ENCODE measurements at places on chromosomes 4 and X.

DNA sequence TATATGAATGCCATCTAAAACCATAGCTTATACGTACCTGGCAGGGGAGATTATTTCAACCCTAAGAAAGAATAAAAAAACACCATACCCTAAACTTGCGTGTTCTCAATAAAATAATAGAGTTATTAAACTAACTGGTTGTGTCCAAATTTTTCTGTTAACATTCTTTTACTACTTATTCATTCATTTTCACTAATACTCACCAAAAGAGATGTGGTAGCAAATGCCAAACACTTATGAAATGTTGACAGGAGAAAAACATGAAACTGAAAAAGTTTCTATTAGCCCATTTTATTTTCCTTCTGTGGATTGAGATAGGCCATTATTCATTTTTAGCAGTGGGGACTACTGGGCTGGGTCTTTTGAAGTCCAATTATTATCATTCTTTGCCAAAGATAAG, 102.0 kb downstream of the TSPAN5 start:
- no peaks in the 10 kb centered on the region for H3K36me3 ChIP-seq
- peaks cover 4% of the 10 kb centered on the region for H3K4me1 ChIP-seq
- H3K4me3 ChIP-seq = no peak overlapping the region
- no peak for DNase-seq
- H3K27ac ChIP-seq = no peak overlapping the region

DNA sequence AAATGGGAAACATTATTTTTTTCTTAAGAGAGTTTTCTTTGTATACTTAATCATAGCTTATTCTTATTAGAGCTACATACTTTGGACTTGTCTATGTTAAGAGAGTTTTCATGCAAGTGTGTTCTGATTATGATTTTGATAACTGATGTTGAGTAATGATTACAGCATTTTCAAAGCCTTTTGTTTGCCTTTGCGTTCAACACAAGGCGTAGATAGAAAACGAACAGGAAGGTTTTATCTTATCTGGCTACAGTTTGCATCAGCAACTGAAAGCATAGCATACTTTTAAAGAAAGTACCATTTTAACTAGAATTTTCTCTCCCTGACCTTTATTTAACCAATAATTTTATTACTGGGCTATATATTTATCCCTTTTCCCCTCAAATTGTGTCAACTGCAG, 51.6 kb upstream of the PDLIM5 start:
- DNase-seq = no peak
- no peak overlapping the region for H3K4me3 ChIP-seq
- no peaks in the 10 kb centered on the region for H3K4me1 ChIP-seq
- H3K27ac ChIP-seq = no peak overlapping the region

DNA sequence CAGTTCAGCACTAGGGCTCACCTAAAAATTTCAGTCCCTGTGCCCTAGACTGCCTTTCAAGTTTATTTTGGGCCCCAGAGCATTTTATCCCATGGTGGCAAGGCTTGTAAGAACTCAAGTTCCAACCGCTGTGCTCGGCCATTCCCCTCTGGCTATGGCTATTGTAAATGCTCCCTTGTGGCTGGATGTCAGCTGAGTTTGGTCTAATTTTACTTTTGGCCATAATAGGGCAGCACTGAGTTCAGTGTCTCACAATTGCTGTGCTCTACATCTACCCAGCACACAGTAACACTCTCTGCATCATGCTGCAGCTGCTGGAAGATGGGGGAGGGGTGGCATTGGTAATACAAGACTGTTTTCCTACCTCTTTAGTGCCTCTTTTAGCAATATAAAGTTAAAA, 210.8 kb upstream of the IRS4 start:
- no peak for DNase-seq
- no peak overlapping the region for H3K4me3 ChIP-seq
- H3K4me1 ChIP-seq = no peaks in the 10 kb centered on the region
- H3K27me3 ChIP-seq = no peaks in the 10 kb centered on the region

- no peaks in the 10 kb centered on the region for H3K27me3 ChIP-seq
- no peak overlapping the region for H3K27ac ChIP-seq
- DNase-seq = no peak
- H3K4me3 ChIP-seq = no peak overlapping the region
- H3K4me1 ChIP-seq = no peaks in the 10 kb centered on the region
Observed at GRCh38 chrX:13797512-13797911, 19.4 kb downstream of the GPM6B start.

GRCh38 chr4:17561195-17561909, 15.6 kb upstream of the LAP3 start:
- H3K27me3 ChIP-seq = no peaks in the 10 kb centered on the region
- H3K4me1 ChIP-seq = no peaks in the 10 kb centered on the region
- H3K36me3 ChIP-seq = no peaks in the 10 kb centered on the region
- H3K27ac ChIP-seq = no peak overlapping the region

DNA sequence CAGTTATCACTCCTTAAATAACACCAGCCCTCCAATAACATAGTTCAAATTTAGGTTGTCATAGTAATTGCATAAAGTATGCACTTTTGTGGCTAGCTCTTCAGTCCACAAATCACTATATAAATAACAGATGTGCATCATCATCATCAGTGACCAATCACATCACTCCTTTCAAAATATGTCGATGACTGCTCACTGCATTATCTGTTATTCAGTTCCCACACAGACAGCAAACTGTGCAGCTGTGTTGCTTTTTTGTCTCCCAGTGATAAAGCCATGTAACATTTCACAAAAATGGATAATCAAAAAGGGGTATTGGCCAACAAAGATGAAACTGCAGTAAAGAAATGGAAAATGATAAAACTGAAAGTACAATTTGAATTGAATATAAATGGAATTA, 205.4 kb downstream of the DCLK2 start:
- H3K27ac ChIP-seq = no peak overlapping the region
- H3K4me1 ChIP-seq = no peaks in the 10 kb centered on the region
- DNase-seq = no peak
- H3K4me3 ChIP-seq = no peak overlapping the region
- H3K27me3 ChIP-seq = no peaks in the 10 kb centered on the region
- H3K36me3 ChIP-seq = peaks cover 43% of the 10 kb centered on the region

- no peaks in the 10 kb centered on the region for H3K4me1 ChIP-seq
- H3K27ac ChIP-seq = no peak overlapping the region
- H3K27me3 ChIP-seq = no peaks in the 10 kb centered on the region
- DNase-seq = no peak
- H3K4me3 ChIP-seq = no peak overlapping the region
- H3K36me3 ChIP-seq = no peaks in the 10 kb centered on the region
Observed at GRCh38 chrX:47413179-47413594, 42.8 kb downstream of the ZNF157 start.

GRCh38 chr4:89077761-89078160, 20.8 kb upstream of the FAM13A start:
- no peak overlapping the region for H3K27ac ChIP-seq
- H3K27me3 ChIP-seq = no peaks in the 10 kb centered on the region
- H3K4me1 ChIP-seq = no peaks in the 10 kb centered on the region
- no peak overlapping the region for H3K4me3 ChIP-seq

- DNase-seq = no peak
- no peak overlapping the region for H3K4me3 ChIP-seq
- H3K27me3 ChIP-seq = no peaks in the 10 kb centered on the region
Observed at GRCh38 chrX:26649534-26649933, 433.6 kb downstream of the MAGEB5 start.

DNA sequence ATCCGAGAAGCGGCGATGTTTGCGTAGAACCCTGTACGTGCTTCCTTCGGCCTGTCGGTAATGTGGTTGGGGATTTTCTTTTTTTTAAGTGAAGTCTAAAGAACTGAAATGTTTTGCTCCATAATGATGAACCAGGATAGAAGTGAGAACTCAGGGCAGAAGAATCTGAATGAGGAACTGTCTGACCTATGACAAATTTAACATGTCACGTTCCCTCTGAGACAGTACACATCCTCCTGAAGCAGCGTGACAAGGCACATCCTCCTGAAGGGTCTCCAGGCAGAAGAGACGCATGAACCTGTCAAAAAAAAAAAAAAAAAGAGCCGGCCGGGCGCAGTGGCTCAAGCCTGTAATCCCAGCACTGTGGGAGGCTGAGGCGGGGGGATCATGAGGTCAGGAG, 6.2 kb downstream of the CSF2RA start:
- H3K4me1 ChIP-seq = no peaks in the 10 kb centered on the region
- H3K27ac ChIP-seq = no peak overlapping the region
- no peak overlapping the region for H3K4me3 ChIP-seq
- H3K27me3 ChIP-seq = no peaks in the 10 kb centered on the region
- no peak for DNase-seq

GRCh38 chrX:133965321-133965720, 20.1 kb downstream of the GPC3 start:
- H3K36me3 ChIP-seq = no peaks in the 10 kb centered on the region
- no peaks in the 10 kb centered on the region for H3K4me1 ChIP-seq

DNA sequence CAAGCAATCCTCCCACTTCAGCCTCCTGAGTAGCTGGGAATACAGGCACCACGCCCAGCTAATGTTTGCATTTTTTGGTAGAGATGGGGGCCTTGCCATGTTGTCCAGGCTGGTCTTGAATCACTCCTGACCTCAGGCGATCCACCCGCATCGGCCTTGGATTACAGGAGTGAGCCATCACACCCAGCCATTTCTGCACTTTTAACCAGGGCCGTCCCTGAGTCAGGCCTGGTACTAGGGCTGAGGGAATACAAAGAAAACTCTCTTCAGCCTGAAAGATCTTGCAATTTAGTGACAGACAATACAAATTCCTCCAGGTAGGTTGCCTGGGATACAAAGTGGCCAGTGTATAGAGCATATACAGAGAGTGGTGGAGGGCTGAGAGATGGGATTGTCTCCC, 65.8 kb downstream of the BCOR start:
- H3K4me3 ChIP-seq = no peak overlapping the region
- DNase-seq = no peak
- no peaks in the 10 kb centered on the region for H3K36me3 ChIP-seq

DNA sequence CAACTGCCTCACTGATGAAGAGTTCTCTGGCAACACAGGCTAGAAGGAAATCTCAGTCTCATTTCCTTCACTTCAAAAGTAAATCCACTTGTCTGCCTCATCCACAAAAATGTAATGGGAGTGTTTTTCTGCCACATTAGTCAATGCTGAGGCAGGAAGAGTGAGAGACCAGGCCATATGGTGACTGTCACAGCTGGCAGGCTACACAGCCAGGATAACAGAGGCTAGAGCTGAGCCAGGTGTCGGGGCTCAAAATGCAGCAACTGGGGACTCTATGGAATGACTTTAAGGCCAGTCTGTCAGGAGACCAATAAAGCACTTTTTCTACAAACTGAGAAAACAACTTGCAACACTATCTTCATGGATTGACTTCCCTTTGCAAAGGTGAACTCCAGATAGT, 204.2 kb downstream of the GPC3 start:
- H3K27ac ChIP-seq = no peak overlapping the region
- no peaks in the 10 kb centered on the region for H3K27me3 ChIP-seq
- no peak overlapping the region for H3K4me3 ChIP-seq
- H3K4me1 ChIP-seq = no peaks in the 10 kb centered on the region
- H3K36me3 ChIP-seq = no peaks in the 10 kb centered on the region
- no peak for DNase-seq

- no peaks in the 10 kb centered on the region for H3K36me3 ChIP-seq
- no peak overlapping the region for H3K27ac ChIP-seq
- no peaks in the 10 kb centered on the region for H3K27me3 ChIP-seq
Observed at GRCh38 chrX:29762006-29762405, 453.4 kb upstream of the MAGEB2 start.

DNA sequence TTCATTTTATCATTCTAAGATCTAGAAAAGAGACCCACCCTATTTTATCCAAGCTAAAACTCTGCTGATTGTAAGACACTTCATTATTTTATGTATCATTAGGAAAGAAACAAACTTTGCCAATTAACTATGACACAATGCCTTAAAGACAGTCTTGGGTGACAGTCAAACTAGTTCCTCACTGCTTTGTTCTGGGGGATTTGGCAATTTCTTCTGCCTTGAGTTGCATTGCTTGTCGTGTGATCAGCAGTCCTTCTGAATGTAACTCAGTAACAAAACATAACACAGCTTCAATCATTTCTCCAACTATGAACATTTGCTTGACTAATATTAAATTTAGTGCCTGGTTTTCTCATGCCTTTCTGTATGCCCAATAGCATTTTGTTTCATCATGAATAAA, 577.9 kb upstream of the DIPK2B start:
- H3K36me3 ChIP-seq = no peaks in the 10 kb centered on the region
- peaks cover 3% of the 10 kb centered on the region for H3K4me1 ChIP-seq
- no peak for DNase-seq
- H3K27me3 ChIP-seq = no peaks in the 10 kb centered on the region

GRCh38 chr4:56690393-56690792, 9.3 kb upstream of the HOPX start:
- H3K4me3 ChIP-seq = no peak overlapping the region
- DNase-seq = no peak
- H3K27ac ChIP-seq = no peak overlapping the region
- no peaks in the 10 kb centered on the region for H3K36me3 ChIP-seq
- no peaks in the 10 kb centered on the region for H3K27me3 ChIP-seq

GRCh38 chr4:67680581-67681222, 20.3 kb downstream of the UBA6 start:
- no peak for DNase-seq
- H3K36me3 ChIP-seq = peaks cover 44% of the 10 kb centered on the region
- H3K4me1 ChIP-seq = peaks cover 8% of the 10 kb centered on the region
- no peaks in the 10 kb centered on the region for H3K27me3 ChIP-seq
- no peak overlapping the region for H3K4me3 ChIP-seq
- no peak overlapping the region for H3K27ac ChIP-seq

- no peaks in the 10 kb centered on the region for H3K4me1 ChIP-seq
- no peaks in the 10 kb centered on the region for H3K36me3 ChIP-seq
- no peaks in the 10 kb centered on the region for H3K27me3 ChIP-seq
- H3K27ac ChIP-seq = no peak overlapping the region
- DNase-seq = no peak
- H3K4me3 ChIP-seq = no peak overlapping the region
Observed at GRCh38 chr4:72858328-72858727, 211.2 kb downstream of the COX18 start.

DNA sequence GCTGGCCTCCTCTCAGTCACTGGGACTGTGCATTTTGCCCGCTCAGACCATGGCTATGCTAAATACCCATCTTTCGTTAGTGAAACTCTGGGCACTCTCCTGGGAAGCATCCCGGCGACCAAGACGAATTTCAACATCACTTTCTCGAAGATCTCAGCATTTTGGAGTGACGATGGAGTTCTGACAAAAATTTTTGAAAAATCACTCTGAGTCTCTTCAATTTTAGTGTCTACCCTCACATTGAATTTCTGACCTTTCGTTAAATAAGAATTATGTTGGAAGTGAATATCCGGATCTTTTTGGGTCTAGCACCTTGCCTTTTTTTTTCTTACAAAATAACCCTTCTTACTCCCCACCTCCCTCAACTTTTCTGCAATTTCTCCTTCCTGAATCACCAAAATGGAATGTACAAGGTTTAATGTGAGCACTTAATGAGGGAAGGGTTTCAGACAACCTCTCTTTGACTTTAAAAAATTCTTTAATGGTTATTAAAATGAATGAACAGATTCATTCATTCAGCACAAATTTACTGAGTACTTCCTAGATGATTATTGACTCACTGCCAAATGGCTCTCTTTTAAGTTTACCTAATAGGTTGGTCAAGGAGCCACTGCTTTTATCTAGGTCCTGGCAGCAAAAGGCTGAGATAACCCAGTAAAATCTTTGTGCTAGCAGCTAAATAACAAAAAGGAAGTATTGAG, 746 bp upstream of the AADAT start:
- H3K36me3 ChIP-seq = no peaks in the 10 kb centered on the region
- no peak for DNase-seq
- no peaks in the 10 kb centered on the region for H3K4me1 ChIP-seq

Data from CD4-positive, CD25-positive, alpha-beta regulatory T cell (primary cell).